Activated CD4-positive, alpha-beta T cell treated with anti-CD3 and anti-CD28 coated beads, Interleukin-2, amount 10 ng/mL, durations not matched to agents 7 days and 5 days (primary cell): ENCODE measurements at places on chromosomes 7 and 10. TPM values are rescaled to one million over a fixed set of nuclear protein-coding genes. Genes with fewer than 3 reads are reported as not detected.

Gene SEMA3A
- total RNA-seq = 1.3 TPM

Gene TMEM130
- total RNA-seq = not detected

Gene SPDYE1
- not detected for total RNA-seq

Gene THNSL1
- 2.5 TPM for total RNA-seq

Gene FFAR4
- not detected for total RNA-seq

Gene SRI
- total RNA-seq = 109 TPM

Gene KCNMA1
- not detected for total RNA-seq

Gene FRAT1
- 5.8 TPM for total RNA-seq

GRCh38 chr10:101054351-101054750 lies 7.4 kb upstream of the KAZALD1 start:
- peaks cover 22% of the 10 kb centered on the region for H3K36me3 ChIP-seq
- no peak overlapping the region for H3K4me3 ChIP-seq
- no peak overlapping the region for H3K27ac ChIP-seq
- H3K4me1 ChIP-seq = peaks cover 39% of the 10 kb centered on the region
- no peak for DNase-seq

DNA sequence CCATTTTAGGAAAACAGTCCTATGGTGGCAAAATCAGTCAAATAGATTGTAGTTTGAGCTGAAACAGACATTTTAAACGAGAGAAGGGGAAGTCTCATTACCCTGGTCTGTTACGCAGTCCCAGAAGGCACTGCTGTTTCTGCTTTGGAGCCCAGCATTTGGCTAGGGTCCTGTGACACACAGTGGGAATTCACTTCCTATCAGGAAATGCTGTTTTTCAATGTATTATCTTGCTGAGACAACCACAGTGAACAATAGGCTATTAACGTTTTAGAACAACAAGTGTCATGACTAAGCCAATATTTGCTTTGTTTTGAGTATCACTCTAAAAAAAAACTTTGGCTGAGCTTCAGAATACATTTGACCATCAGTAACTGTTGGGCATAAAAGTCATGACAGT lies 74.1 kb downstream of the ADD3 start:
- peaks cover 66% of the 10 kb centered on the region for H3K36me3 ChIP-seq
- peaks cover 84% of the 10 kb centered on the region for H3K4me1 ChIP-seq
- peak overlapping the region; percentile 83 for H3K27ac ChIP-seq
- no peaks in the 10 kb centered on the region for H3K27me3 ChIP-seq

GRCh38 chr10:91341686-91342085 lies 68.5 kb upstream of the HECTD2 start:
- no peak overlapping the region for H3K4me3 ChIP-seq
- DNase-seq = no peak
- H3K36me3 ChIP-seq = no peaks in the 10 kb centered on the region
- no peaks in the 10 kb centered on the region for H3K4me1 ChIP-seq
- no peak overlapping the region for H3K27ac ChIP-seq

DNA sequence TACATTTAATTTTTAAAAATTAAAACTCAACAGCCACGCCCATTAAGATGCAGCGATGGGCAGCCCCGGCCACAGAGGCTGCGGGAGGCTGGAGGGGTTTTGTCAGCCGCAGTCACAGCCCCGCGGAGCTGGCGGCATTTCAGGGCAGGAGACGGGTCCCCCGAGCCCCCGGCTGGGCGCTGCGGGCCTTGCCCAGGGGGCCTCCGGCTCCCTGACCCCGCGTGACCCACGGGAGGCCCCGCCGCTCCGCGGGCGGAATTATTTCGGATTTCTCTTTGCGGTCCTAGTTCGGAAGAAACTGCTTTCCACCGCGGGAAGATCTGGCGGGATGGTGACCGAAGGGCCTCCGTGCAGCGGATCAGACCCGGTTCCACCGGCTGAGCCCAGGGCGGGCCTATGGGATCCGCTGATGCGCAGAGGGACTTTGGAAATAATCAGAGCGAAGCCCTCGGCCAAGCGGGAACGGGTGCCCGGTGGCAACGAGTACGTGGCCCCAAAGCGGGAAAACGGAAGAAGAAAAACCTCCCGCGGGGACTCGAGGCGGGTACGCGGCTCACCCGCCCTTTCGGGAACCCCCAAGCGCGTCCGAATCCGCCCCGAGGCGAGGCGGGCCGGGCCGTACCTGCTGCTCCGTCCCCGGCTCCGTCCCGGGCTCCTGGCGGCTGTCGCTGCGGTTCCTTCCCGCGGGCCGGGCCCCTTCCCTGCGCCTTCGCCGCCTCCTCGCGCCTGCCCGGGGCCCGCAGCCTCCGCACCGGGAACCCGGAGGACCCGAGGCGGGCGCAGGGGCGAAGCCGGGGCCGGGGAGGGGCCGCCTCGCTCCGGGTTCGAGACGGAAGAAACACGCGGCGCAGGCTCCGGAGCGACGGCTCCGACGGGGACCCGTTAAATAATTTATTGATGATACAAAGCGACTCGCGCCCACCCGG lies 1.7 kb downstream of the NKX6-2 start:
- peak overlapping the region; percentile 40 for H3K4me3 ChIP-seq
- DNase-seq = no peak
- no peaks in the 10 kb centered on the region for H3K4me1 ChIP-seq
- H3K27ac ChIP-seq = peak overlapping the region; percentile 71
- peaks cover 15% of the 10 kb centered on the region for H3K27me3 ChIP-seq

DNA sequence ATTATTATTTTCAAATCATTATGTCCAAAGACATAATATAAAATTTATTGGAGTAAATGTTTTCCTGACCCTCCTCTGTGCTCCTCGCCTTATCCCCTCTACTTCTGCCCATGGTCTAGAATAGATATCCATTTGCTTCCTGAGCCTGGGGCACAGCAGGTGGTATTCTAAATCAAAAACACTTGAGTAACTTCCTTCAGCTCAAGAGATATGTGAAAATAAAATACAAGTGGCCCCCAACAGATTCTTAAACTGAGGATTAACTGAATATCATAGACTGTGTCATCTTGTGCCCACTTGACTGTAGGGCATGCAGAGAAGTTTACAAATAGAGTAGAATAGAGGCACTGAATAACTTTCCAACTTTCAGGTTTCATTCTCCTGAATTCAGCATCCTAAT lies 59.1 kb downstream of the HGF start:
- no peak for DNase-seq
- no peaks in the 10 kb centered on the region for H3K4me1 ChIP-seq
- H3K27me3 ChIP-seq = no peaks in the 10 kb centered on the region
- no peak overlapping the region for H3K4me3 ChIP-seq
- H3K27ac ChIP-seq = no peak overlapping the region
- H3K36me3 ChIP-seq = no peaks in the 10 kb centered on the region

DNA sequence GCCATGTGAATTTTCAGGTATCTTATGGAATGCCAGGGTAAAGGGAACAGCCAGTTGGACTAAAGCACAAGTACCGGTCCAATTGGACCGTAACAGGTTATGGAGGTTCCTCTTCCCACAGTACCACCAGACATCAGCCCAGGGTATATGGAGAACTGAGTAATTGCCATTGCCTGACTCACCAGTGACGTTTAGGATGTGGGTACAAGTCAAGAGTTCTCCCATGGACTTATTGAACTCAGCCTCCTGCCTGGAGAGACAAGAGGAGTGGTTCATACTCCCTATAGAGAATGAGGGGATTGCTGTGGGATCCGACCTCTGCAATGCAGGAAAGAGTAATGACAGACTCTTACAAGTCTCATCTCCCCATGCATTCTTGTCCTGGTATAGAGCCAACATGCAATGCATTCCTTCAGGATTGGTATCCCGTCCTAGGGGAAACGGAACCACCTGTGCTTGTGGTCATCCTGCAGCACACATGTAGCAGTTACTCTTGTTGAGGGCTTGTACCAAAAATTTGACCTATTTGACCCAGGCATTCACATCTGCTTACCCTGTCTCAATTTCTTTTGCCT lies 30.7 kb upstream of the ELOVL3 start:
- H3K4me1 ChIP-seq = peaks cover 3% of the 10 kb centered on the region
- H3K36me3 ChIP-seq = peaks cover 14% of the 10 kb centered on the region
- H3K4me3 ChIP-seq = no peak overlapping the region
- DNase-seq = no peak
- H3K27ac ChIP-seq = no peak overlapping the region
- peaks cover 3% of the 10 kb centered on the region for H3K27me3 ChIP-seq

- no peaks in the 10 kb centered on the region for H3K36me3 ChIP-seq
- DNase-seq = no peak
- no peaks in the 10 kb centered on the region for H3K4me1 ChIP-seq
- no peak overlapping the region for H3K4me3 ChIP-seq
- H3K27ac ChIP-seq = no peak overlapping the region
- no peaks in the 10 kb centered on the region for H3K27me3 ChIP-seq
Observed at GRCh38 chr7:81819861-81820260, 50.0 kb upstream of the HGF start.

DNA sequence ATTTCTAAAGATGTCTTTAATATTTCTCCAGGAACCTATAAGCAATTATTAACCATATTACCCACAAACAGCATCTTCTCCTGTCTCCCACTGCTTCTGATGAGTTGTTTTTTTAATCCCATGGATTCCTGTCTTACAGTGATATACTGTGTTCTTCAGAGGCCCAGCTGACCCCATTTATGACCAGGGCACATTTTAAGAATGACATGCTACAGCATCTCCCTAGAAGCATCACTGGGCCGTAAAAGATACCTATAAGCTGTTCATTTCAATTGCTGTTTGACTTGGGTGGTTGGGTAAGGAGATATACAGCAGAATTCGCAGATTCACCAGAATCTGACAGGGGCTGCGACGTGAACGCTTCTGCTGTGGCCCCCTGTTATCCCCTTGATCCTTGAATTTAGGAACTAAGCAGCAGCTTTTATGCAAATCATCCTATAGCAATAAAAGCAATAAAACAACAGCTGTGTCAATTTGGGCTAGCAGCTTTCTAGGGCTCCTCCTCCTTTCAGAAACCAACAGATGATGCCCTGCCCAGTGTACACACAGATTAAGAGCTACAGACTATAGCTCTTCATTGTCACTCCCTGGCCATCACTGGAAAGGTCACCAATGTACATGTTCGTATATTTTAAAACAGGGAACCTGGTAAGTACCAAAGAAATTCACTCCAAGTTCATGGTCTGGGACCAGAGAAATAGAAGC lies 86.8 kb downstream of the CPEB3 start:
- no peak for DNase-seq
- peaks cover 2% of the 10 kb centered on the region for H3K36me3 ChIP-seq
- no peaks in the 10 kb centered on the region for H3K27me3 ChIP-seq
- H3K4me1 ChIP-seq = peaks cover 2% of the 10 kb centered on the region
- H3K4me3 ChIP-seq = no peak overlapping the region
